ENCODE measurements at places on chromosomes 6 and 20.

- DNase-seq, result no peak
Measured at GRCh38 chr20:10322073-10323012, 103.7 kb downstream of the SNAP25 start.

DNA sequence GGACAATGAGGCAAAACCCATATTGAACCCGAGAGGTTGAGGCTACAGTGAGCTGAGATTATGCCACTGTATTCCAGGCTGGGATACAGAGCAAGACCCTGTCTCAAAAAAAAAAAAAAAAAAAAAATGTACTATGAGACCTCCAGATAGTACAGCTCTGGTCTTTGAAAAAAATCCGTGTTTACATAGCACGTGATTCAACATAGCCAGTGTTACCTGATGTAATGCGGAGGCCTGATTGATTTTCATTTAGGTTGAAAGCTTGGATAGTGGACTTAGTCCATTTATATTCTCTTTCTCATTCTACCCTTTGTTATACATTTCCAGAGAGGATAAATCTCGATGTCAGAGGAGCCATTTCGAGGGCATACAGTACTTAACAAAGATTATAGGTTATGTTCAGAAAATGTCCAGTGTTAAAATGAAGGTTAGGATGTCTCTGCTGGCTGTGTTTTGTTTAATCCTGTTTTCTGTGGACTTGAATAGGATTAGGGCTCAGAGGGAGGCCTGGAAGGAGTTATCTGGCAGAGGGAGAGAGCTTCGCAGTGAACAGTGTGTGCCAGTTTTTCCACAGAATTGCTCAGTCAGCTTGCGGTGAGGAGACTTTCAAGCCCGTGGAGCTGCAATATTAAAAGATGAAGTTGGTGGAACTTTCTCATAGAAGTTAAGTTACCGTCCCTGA is 33.9 kb upstream of the BCLAF1 start:
- DNase-seq, result no peak

- DNase-seq, result no peak
Measured at GRCh38 chr20:5180933-5181332, 54.1 kb downstream of the CDS2 start.

- DNase-seq, result no peak
Measured at GRCh38 chr6:15521582-15521981, 141.2 kb downstream of the DTNBP1 start.

DNA sequence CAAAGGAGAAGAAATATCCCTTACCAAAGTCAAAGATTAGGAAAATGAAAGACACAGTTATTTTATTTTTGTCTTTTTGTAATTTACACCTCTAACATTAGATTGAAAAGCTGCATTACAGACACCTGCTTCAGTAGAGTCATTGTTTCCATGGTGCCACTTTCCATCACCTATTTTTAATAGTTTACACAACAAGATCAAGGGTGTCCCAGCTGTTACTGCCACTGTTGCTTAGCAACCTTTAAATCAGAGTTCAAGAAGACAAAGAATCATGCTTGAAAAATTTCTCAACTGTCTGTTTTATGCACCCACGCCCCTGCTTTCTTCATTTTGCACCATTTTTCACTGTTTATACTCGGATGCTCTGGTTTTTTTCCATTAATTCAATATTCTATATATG is 668.2 kb upstream of the GJE1 start:
- no peak for DNase-seq

- no peak for DNase-seq
Measured at GRCh38 chr6:1904466-1904799, 294.7 kb downstream of the FOXC1 start.

DNA sequence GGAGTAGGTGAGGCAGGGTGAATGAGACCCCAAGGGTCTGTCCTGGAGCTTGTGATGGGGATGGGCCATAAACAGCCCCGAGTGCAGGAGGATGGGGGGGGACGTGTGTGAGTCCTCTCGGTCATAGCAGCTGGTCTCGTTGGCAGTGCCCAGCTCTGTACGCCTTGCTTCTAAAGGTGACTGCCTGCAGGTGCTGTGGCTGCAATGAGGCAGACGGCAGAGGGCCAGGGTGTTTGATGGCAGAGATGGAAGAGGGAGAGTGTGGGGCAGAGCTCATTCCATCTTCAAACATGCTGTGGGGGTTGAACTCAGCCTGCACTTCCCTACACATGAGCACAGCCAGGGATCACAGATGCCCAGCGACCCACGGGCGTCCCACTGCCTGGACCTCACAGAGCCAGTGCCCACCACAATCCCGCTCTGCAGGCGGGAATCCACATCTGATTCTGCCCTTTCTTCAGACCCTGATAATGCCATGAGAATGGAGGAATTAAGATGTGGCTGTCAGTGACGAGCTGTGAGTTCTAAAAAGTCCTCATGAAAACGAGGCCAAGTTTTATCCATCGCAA is 123.3 kb upstream of the CDH4 start:
- DNase-seq, result no peak

GRCh38 chr6:107128577-107128976 is 13.3 kb upstream of the BEND3 start:
- DNase-seq, result no peak

Data from GM12864 (cell line).